ENCODE measurements at places on chromosomes 16 and 17.

- DNase-seq, result no peak
Observed at GRCh38 chr16:28168991-28169554, 42.7 kb downstream of the XPO6 start.

DNA sequence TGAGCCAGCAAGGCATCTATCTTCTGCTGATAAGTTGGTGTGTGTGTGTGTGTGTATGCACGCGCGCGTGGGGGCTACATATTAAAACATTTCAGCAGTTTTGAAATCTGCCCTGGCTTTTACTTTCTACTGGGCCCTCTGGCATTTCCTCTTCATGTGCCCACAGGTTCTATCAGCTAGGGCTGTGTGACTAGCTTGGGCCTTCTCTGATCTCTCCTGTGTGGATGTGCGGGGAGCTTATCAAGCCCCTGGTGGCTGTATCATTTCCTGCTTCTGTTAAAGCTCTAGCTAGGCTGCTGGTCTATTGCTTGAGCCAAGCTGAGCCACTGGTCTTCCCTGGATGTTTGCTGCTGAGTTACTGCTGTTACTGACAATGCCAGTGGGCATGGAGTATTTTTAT is 132.5 kb downstream of the AATF start:
- DNase-seq, result no peak

DNA sequence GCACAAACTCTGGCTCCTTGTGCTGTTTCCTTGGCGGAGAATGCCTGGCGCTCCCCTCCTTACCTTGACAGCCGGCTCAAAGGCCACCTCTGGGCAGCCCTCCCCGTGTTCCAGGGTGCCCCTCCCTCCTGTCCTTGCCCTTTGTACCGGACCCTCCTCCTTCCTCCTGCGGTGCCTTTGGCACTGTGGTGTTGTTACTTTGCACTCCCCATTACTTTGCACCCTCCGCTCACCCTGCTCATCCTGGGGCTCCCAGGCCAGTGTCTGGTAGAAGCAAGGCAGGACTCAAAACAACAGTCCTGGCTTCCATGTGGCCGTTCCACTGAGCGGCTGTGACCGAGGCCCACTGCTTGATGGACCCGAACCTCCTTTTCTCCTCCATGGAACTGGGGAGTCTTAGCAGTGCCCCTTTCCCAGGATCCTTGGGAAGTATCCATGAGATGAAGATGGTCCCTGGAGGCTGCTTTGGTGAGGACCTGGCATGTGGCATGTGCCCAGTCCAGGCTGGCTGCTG is 147.8 kb downstream of the CMIP start:
- no peak for DNase-seq

DNA sequence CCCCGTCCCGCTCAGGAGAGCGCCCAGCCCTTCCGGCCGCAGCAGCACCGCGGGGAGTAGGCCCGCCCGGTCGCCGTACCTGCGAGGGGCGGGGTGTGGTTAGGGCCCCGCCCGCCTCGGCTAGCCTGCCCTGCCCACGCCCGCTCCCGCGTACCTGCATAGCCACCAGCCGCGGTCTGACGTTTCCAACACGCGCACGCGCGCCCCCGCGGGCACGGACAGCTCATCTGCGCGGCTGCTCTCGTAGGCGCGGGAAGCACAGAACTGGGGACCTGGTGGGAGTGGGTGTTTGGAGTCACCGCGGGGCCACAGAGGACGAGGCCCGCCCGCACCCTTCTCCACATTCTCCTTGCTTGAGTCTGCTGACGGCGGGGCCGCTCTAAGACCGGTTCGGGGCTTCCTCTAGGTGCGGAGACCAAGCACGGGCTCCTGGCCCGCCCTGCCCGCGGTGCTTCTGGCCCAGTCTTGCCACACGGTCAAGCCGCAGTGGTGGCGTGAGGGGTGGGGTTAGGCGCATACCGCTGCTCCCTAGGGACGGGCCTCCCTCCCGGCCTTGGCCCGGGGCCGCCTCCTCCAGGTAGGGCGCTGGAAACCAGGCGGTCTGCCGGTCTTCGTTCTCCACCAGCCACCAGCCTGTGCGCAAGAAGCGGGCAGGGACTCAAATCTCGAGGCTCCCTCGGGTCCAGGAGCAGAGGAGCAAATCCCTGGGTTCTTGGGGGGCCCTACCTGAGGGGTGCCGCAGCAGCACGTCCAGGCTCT is 1.8 kb downstream of the NOXO1 start:
- DNase-seq, result no peak

DNA sequence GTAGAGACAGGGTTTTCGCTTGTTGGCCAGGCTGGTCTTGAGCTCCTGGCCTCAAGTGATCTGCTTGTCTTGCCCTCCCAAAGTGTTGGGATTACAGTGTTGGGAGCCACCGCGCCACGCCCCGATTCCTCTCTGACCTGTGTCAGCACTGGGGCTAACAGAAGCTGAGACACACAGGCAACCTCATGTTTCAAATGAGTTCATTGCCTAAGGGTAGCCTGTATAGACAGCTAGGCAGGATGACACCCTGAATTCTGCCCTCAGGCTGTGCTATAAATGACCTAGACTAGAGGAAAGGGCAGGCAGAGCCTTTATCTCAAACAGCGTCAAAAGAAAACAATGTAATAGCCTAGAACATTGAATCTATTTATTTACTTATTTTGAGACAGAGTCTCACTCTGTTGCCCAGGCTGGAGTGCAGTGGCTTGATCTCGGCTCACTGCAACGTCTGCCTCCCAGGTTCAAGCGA is 2.3 kb upstream of the CDK3 start:
- peak; percentile 81 for DNase-seq

GRCh38 chr16:56354746-56355145 is 70.6 kb downstream of the AMFR start:
- DNase-seq, result no peak

GRCh38 chr16:2511128-2511800 is 2.5 kb upstream of the ATP6V0C start:
- peak; percentile 36 for DNase-seq

DNA sequence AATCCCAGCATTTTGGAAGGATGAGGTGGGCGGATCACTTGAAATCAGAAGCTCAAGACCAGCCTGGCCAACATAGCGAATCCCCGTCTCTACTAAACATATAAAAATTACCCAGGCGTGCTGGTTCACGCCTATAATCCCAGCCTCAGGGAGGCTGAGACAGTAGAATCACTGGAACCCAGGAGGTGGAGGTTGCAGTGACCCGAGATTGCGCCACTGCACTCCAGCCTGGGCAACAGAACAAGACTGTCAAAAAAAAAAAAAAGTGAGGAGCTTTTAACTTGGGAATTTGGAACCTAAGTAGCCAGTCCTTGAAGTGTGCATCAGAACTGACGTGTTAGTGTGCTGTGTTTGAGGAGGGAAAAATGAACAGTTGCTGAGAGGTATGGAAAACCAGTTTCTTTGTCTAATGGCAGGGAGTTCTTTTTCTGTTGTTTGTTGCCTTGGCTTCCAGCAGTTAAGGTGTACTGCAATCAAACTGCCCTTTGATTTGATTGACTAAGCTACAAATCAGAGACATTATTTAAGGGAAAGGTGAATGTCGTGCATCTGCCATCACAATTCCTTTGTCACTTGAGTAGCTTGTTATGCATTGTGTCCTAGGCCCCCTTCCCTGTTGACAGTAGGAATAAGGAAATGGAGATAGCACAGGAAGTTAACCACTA is 8.6 kb upstream of the DUSP14 start:
- DNase-seq, result no peak
